ENCODE measurements at places on chromosomes 2 and 18.
A peak's percentile ranks its signal among the peaks of the same experiment; 100 is the strongest.

DNA sequence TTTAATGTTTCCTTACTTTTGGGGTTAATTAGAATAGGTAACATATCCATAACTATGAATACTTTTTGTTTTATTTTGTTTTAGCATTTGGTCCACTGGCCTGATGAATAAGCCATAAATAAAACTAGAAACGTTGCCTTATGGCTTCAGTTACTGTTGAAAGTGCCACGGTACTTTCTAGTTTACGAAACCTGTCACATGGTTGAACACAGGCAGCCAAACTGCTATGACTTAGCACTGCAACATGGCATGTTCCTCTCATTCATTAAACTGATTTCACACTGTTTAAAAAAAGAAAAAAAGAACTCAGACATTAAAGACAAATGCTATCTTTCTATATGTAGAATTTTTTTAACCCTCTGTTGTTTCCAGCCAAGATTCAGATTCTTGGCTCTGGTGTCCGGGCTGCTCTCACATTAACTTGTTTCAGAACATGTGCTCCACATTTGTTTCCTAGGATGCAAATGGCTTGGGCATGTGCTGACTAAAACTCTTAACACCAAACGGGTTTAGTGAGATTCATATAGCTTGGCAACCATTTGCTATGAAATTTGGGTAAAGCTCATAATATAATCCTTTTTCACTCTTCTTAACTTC is 323.9 kb upstream of the RND3 start:
- DNase-seq = no peak

- DNase-seq = no peak
These were observed 4.9 kb downstream of the KIF1A start for GRCh38 chr2:240814946-240815760.

- DNase-seq = no peak
These were observed 343.1 kb upstream of the SLC39A10 start for GRCh38 chr2:195313962-195314361.

- DNase-seq = no peak
These were observed 149.5 kb upstream of the HDAC4 start for GRCh38 chr2:239550357-239550756.

DNA sequence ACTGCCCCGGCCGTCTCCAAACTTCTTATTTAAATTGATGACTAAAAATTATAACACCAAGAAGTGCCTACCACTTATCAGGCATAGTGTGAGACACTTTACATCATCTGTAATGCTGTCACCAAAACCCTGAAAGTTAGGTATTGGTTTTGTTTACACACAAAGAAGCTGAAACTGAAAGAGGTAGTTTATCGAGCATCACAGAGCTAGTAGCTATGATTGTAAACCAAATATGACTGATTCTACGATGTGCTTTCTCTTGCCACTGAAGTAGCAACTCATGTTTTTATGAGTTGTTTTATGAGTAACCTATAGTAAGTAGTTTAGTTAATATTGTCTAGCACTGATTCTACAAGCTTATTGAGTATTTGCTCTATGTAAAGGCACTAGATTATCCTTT is 31.5 kb downstream of the DYNC1I2 start:
- DNase-seq = no peak

- no peak for DNase-seq
These were observed 108.7 kb downstream of the GFPT1 start for GRCh38 chr2:69278366-69278765.

- no peak for DNase-seq
These were observed 12.6 kb downstream of the KLHL23 start for GRCh38 chr2:169746240-169746639.

- no peak for DNase-seq
These were observed 25.7 kb downstream of the DIS3L2 start for GRCh38 chr2:231987124-231987727.

DNA sequence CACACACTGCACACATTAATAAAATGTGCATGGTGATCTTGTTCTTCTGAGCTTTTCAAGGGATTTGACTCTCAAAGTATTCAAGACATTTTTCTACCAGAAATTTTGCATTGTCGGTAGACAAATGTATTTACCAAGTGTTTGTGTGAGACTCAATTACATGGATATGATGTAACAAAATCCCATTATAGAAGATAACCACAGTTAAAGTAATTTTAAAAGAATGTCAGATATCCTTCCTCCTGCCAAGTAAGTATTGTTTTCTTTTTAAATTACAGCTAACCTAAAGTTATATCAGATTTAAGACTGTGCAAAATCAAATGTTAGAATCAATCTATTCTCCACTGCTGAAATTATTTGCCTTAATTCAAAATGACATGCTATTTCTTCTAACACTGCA is 1344.5 kb upstream of the CHAC2 start:
- DNase-seq = no peak

DNA sequence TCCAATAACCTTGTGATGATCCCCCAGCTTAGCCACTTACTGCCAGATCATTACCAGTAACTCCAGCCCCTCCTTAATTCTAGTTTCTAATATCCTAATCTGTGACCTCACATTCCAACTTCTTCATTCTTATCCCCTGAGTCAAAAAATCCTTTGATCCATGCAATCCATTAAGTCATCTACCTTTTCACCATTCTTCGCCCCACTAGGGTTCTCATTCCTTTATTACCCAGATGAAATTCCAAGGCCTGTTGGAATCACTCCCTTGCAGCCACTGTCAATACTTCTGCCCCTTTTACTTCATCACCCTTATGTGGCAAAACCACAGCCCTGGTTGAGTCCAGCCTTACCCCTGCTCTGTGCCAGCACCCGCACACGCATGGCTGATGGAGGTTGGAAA is 20.3 kb upstream of the IL36G start:
- DNase-seq = no peak

- no peak for DNase-seq
These were observed 85.2 kb upstream of the SPATS2L start for GRCh38 chr2:200221055-200221955.

- no peak for DNase-seq
These were observed 24.8 kb upstream of the CRIM1 start for GRCh38 chr2:36330473-36331395.

DNA sequence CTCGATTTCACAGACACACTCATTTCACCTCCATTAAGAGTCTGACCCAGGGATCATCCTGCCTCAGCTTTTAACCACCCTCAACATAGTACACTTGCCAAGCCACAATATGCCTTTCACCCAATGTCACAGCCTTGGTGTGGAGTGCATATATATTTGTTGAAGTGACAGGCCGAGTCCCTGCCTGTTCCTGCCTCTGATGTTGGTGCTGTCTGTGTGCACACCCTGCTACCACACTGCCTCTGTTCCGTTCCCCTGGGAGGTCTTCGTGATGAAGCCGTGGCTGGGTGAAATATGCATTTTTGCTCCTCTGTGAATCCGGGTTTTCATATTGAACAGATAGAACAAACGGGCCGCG is 90.3 kb downstream of the RNF144A start:
- no peak for DNase-seq

DNA sequence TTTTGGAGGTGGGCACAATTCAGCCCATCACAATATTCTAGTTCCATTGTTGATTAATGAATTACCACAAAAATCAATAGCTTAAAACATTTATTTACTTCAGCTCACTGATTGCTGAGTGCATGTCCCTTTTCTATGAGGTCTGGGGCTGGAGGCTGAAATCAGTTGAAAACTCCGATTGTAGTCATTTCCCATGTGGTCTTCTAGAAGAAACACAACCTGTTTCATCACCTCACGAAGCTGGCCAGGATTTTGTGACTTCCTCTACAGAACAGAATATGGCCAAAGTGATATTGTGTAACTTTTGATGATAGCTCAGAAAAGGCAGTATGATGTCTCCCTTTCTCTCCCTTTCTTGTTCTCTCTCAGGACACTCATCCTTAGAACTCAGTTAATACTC is 44.1 kb upstream of the CYRIA start:
- no peak for DNase-seq

GRCh38 chr2:159613091-159613490 is 3.3 kb downstream of the BAZ2B start:
- DNase-seq = no peak

- peak; percentile 39 for DNase-seq
These were observed 65.7 kb upstream of the PARD3B start for GRCh38 chr2:204479557-204479956.

DNA sequence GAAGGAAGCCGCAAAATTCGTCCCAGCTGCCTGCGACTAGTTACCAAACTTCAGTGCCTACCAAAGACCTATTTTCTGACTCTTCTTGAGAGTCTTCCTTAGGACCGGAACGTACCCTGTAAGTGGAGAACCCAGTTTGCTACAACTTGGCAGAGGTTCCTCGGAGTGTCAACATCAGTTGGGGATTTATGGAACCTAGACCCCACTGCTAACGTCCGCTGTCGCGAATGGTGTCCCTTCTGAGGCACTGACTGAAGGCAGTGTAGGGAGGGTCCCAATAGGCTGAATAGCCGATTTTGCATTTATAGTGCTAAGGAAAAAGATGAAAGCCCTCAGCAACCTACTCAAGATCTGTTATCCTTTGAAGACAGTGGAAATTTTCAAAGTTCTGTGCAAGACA is 568 bp upstream of the STK17B start:
- no peak for DNase-seq

- DNase-seq = no peak
These were observed 73.6 kb downstream of the MAIP1 start for GRCh38 chr2:200028998-200029397.

DNA sequence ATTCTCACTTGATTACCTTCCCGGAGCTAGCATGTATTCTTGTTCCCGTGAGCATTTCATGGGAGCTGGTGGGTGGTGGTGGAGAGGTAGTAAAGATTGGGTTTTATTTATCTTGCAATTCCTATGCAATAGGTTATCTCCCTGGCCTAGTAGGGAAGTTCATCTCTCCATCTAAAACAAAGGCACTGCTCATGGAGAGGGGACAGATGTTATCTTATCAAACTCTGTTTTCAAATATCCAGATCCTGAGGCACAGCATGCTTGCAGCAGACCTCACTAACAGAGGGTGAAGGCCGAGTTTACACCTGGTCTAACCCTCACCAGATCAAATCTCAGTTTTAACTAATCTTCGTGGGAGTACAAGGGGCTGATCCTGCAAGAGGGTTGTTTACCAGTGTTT is 98.9 kb downstream of the CYRIA start:
- DNase-seq = no peak

- DNase-seq = no peak
These were observed 33.0 kb downstream of the CMPK2 start for GRCh38 chr2:6832596-6833299.

- no peak for DNase-seq
These were observed 68.2 kb upstream of the MBOAT2 start for GRCh38 chr2:9071584-9072124.

Data from T1000 (cell line).